ENCODE measurements at places on chromosomes 16 and 17.

DNA sequence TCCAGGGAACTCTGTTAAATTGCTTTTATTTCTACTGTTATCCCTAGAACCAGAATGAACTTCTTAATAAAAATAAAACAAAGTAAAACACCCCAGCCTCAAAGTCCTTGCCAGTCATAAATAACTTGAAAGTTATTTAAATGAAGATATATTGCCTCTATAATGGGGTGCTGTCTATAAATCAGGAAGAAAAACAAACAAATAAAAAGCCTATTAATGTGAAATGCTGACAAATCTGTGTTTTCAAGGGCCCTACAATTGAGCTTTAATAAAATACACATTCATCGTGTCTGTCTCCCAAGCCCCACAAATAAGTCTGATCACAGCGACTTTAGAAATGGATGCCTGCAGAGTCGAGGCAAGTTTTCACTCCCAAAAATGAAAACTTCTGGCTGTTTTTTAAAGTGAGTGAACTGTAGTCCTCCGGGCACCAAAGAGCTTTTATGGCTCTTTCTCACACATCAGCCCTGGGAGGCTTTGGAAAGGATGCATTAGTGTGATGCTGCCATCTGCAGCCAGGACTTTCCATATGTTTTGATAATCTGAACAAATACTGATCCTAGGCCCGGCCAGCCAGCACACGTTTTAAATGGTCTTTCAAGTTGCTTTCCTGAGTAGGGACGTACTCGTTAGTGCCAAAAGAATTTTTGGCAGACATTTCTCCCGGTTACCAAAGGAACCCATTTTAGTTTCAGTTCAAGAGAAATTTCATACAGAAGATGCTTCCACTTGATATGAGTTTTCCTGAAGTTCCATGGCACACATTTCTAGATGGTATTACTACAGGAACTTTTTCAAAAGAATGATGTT lies 16.3 kb downstream of the NACA2 start:
- no peak for DNase-seq

DNA sequence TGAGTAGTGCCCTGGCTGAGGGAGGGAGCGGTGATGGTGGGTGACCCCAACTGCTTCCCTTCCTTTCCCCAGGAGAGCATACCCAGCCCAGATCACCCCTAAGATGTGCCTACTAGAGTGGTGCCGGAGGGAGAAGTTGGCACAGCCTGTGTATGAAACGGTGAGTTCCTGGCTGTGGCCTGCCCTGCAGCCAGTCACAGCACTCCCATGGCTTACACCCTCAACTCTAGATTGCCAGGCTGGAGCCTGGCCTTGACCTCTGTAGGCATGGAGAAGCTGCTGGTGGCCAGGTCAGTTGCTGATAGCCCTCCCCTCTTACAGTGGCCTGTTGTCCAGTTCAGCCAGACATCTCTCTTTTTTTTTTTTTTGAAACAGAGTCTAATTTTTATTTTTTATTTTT lies 8.6 kb upstream of the NFATC3 start:
- DNase-seq: no peak

GRCh38 chr17:44311562-44312181 lies 3.3 kb downstream of the RUNDC3A start:
- DNase-seq: no peak

DNA sequence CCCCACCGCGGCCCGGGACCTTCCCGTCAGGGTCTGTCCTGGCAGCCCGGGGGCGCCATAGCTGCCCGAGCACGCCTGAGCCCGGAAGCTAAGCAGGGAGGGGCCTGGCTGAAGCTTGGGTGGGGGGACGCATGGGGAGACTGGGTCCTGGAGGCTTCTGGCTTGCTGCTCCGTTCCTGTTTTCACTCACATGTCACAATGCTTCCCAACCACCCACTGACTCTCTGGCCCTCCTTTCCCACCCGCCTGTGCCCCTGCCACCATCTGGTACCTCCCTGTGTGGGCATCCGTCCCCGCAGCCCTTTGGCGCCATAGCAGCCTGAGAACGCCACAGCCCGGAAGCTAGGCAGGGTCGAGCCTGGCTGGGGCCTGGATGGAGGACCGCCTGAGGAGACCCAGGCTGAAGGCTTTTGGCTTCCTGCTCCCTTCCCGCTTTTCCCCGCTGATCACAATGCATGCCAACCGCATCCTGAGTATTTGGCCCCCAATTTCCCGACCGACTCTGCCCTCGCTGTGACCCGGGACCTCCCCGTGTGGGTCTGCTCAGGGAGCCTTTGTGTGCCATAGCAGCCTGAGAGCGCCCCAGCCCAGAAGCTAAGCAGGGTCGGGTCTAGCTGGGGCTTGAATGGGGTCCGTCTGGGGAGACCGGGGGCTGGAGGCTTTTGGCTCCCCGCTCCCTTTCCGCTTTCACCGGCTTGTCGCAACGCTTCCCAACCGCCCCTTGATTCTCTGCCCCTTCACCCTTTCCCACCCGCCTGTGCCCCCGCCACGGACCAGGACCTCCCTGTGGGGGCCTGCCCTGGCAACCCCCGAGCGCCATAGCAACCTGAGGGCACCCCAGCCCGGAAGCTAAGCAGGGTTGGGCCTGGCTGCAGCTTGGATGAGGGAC lies 2290.1 kb downstream of the TP53TG3F start:
- DNase-seq: no peak

- DNase-seq: no peak
Measured at GRCh38 chr17:16912021-16912962, 59.6 kb downstream of the TNFRSF13B start.

DNA sequence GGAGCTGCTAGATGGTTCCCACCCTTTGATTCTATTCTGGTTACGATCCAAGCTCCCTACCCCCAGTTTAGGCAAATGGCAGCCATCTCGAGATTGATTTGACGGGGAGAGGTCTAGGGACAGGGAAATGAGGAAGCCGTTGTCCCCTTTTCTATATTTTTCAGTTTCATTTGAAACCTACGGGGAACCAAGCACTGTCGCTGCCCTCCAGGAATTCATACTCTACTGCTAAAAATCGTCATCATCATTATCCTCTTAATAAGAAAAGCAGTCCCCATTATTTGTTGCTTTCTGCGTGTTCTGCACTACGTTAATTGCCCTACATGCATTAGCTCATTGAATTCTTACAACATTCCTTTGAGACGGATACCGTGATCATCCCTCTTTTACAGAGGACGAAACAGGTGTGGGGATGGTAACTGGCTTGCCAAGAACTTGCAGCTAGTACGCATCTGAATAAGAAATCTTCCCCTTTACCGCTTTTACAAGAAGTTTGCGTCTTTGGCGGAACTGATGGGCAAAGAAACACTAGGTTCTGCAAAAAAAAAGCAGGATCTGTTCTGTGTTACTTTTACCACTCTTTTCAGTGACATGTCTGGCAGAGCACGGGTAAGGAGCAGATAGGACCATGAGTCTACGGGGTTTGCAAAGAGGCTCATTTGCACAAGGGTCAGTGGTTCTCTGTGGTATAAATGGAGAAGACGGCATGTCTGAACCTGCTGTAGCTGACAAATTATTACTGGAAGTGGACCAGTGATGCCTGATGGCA lies 1.1 kb downstream of the CCP110 start:
- DNase-seq: no peak

Data from CD4-positive, alpha-beta T cell treated with Interleukin-10 for 1 hour (primary cell).